Right renal pelvis (tissue), 4 donors: ENCODE measurements at places on chromosomes 7 and 10. TPM values are rescaled to one million over a fixed set of nuclear protein-coding genes. Genes with fewer than 3 reads are reported as not detected.
A peak's percentile ranks its signal among the peaks of the same experiment; 100 is the strongest.

AKR1C4 gene
- polyA plus RNA-seq: not detected

DNA sequence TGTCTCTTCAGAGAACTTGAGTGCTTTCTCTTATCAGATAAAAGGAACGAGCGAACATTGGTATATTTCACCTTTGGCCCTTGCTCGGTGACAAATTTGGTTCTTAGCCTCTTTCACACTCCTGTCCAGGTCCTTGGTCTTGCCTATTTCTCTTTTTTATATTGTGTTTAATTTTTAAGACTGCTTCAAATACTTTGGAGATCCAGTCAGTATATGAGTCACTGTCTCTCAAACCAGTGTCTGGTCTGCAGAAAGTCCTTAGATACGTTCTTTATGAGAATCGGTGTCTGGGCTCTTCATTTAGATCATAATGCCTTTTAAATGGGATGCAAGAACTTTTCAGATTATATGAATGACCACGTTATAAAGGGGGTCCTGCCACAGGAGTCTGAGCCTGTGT is 55.0 kb downstream of the PIK3AP1 start:
- no peak for DNase-seq

FAM25G gene
- not detected for polyA plus RNA-seq

- DNase-seq: no peak
Measured at GRCh38 chr10:131666091-131666490, 234.7 kb upstream of the PPP2R2D start.

ANKRD2 gene
- polyA plus RNA-seq: 0.39 TPM

FAM170B gene
- not detected for polyA plus RNA-seq

SMKR1 gene
- 3.5 TPM for polyA plus RNA-seq

- DNase-seq: no peak
Measured at GRCh38 chr7:39045231-39045630, 67.5 kb downstream of the POU6F2 start.

MRC1 gene
- 11.1 TPM for polyA plus RNA-seq

DNA sequence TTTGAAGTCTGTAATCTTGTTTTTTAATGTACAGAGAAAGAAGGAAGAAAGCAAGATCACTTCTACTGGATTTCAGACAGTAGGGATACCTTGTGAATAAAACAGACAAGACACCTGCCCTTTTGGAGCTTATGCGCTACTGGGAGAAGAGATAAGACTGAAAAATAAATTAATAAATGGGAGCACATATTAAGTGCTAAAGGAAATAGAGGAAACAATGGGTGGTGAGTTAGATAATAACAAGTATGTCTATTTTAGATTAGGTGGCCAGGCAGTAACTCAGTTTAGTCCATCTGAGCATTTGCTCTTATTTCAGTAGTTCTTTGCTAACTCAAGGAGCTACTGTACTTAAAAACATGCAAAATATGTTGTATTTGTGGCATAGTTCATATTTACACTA is 15.9 kb downstream of the MIOS start:
- DNase-seq: no peak

- DNase-seq: no peak
Measured at GRCh38 chr10:74909670-74910069, 83.3 kb downstream of the KAT6B start.

TMEM213 gene
- polyA plus RNA-seq: 49.6 TPM

ANK3 gene
- 141 TPM for polyA plus RNA-seq

CDH23 gene
- polyA plus RNA-seq: 1.3 TPM

GRCh38 chr7:88217675-88218428 is 2.0 kb downstream of the SRI start:
- no peak for DNase-seq

GRCh38 chr7:10205696-10206095 is 768.0 kb upstream of the PHF14 start:
- no peak for DNase-seq

DNA sequence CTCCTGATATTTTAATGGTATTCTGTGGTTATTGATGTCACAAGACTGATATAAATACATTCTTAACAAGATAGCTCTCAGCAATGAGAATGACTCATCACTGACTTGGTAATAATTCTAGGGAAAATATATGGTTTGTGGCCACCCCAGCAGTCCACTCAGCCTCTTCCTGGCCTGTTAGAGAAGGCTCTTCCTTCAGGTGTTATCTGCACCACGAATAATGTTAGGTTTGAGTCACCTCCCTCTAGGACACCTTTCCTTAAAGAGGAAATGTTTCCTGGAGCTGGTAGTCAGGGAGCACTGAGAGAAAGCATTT is 163.3 kb downstream of the SVIL start:
- DNase-seq: no peak

GRCh38 chr7:220151-220841 is 27.9 kb downstream of the FAM20C start:
- peak; percentile 33 for DNase-seq

DNA sequence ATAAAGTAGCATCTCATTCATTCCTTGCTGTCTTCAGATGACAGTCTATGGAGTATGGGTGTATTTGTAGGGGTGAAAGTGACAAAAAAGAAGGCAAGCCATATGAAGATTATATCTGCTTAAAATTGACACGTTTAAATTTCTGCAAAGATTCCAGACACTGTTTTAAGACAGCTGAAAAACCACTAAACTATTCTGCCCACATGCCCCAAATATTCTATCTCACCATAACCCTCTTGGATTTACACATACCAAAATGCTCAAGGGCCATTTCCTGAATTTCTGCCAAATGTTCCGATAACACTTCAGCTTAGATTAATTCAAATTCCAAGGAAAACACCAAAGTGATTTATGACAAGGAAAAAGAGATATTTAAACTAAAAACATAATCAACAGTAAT is 99.9 kb upstream of the IL6 start:
- DNase-seq: no peak

EBLN1 gene
- not detected for polyA plus RNA-seq

CLIP2 gene
- 24.8 TPM for polyA plus RNA-seq

GRCh38 chr10:74910241-74910975 is 84.0 kb downstream of the KAT6B start:
- DNase-seq: no peak

GRCh38 chr10:115214829-115215228 is 121.7 kb downstream of the ATRNL1 start:
- DNase-seq: no peak

SOSTDC1 gene
- polyA plus RNA-seq: 60.4 TPM

DNA sequence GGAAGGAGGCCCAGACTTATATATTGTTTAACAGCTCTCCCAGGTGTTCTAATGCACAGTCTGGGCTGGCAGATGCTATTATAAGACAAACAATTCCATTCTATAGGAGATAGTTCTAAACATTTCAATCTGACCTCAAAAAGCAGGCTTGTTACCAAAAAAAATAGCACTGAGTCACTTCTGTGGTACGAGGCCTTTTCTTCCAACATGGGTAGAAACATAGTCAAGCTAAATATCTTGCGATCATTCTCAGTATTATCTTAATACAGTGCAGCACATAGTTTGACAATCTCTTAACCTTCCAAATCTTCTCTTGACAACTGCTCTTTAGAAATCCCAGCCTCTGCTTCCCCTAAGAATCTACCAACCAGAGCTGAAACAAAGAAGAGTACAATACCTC is 46.6 kb upstream of the MKX start:
- no peak for DNase-seq

DMBT1 gene
- 0.04 TPM for polyA plus RNA-seq

GRCh38 chr7:118792682-118793081 is 568.2 kb downstream of the ANKRD7 start:
- DNase-seq: no peak

- DNase-seq: no peak
Measured at GRCh38 chr7:66886152-66886551, 34.9 kb upstream of the TMEM248 start.

DNA sequence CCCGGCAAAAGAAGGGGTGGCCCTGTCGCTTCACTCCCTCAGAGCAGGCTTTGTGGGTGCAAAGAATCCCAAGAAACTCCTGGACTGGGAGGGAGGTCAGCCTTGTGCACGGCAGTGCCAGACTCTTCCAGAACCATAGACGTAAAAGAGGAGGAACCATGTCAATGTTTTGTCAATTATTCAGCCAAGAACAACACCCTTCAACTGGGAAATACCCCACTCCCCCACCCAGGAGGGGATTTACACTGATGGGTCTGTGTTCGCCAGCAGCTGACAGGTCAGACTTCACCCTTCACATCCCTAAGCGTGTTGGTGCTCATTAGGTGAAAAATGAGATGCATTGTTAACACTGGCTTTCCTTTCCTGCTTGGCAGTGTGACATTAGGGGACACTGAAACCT is 116.8 kb upstream of the BMPER start:
- no peak for DNase-seq

LEP gene
- 0.12 TPM for polyA plus RNA-seq

GRCh38 chr7:137591421-137591837 is 247.9 kb upstream of the PTN start:
- no peak for DNase-seq

DNA sequence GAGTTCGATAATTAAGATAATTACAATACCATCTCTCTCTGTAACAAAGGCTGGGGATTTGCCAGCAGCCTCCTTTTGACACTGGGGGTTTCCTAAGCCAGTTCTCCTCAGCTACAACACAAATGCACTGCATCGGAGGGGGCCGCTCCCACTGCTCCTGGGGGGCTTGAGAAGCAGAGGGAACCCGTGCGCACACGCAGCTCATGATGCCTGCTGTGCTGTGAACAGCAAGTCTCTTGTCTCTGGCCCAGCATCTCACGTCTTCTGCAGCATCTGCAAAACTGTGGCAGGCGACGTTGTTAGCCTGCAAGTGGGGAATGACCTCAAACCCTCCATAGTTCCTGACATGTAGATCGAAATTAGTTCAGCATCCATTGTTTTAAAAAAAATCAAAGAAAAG is 5.5 kb downstream of the VIPR2 start:
- no peak for DNase-seq

DNA sequence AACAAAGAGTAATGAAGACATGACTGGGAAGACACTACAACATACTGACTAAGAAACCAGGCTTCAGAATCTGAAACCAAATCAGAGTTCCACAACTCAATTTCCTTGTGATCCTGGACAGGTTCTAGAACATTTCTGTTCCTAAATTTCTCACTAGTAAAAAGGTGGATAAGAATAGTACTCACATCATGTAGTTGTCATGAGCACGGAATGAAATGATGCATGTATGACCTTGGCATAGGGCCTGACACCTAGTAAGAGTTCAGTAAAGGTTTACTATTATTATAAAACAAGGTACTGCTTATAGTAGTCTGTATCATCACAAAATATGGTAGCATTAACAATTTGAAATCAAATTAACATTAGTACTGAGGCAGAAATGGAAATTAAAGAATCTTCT is 19.9 kb downstream of the DOCK4 start:
- DNase-seq: no peak

GRCh38 chr10:77711683-77712049 is 74.1 kb upstream of the KCNMA1 start:
- no peak for DNase-seq

FAM237B gene
- polyA plus RNA-seq: 0.30 TPM

DNA sequence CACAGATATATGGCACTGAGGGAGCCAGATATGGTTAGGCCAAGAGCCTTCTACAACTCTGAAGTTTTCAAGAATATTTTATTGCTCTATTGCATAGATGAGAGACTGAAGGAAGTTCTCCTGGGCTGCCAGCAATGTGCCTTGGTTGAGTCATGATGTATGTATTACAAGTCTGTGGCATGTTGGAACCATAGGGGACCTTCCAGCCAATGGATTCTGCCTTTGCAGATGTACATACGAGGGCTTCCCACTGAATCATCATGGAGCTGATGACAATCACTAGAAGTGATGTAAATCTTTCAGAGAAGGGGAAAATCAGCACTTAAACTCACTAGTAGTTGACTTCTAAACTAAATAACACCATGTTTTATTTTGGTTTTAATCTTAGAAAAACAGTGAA is 419.5 kb downstream of the PHTF2 start:
- DNase-seq: no peak

DNA sequence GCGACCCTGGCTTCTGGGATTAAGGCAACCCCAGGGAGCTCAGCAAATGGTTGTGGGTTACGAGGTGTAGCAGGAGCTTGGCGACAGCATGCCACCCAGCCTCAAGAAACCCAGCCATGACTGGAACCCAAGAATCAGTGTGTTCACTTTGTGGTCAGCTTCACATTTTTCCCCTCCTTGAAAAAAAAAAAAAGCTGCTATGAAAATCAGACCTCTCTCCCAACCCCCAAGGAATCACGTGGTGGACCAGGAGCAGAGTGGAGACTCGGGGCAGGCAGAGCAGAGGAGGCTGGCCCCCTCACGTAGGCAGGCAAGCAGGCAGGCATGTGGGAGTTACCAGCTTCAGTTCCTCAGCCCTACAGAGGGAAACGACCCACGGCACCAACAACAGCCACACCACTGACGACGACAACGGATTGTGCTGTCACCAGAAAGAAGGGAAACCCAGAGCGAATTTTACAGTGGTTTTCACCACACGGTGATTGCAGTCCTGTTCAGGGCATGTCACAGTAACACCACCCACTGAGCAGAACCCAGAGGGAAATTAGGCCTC is 203.4 kb downstream of the SLC25A13 start:
- no peak for DNase-seq

GRCh38 chr7:98387544-98388226 is 13.2 kb downstream of the BAIAP2L1 start:
- no peak for DNase-seq

DNA sequence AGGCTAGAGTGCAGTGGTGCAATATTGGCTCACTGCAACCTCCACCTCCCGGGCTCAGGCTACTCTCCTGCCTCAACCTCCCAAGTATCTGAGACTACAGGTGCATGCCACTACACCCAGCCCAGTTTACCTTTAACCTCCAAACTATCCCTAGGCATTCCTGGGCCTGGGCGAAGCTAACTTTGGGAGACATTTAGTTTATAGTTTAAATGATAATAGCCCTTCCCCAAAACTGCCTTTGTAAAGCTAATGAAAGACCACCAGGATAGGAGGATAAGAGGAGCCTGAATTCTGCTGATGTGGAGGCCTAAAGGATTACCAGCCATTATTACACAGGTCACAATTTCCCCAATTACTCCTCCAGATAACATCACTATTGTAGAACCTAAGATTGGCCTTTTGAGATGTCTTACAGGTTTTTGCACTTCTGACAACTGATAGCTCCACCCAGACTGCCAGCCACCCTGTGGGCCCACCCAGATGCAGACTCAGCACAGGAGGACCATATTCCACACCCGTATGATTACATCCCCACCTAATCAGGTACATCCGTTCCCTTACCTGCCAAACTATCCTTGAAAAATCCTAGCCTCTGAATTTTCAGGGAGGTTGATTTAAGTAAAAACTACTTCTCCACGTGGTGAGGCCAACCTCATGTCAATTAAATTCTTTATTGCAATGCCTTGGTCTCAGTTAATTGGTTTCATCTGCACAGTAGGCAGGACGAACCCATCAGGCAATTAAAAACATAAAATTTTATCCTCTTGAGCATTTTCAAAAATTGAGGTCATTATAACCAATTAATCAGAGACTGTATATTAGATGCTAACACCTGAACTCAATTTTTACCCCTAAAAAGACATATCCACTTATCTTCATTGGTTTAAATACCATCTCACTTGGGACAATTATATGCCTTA is 62.3 kb upstream of the TMEM254 start:
- DNase-seq: no peak

PHYHIPL gene
- polyA plus RNA-seq: 19.1 TPM

TFEC gene
- 26.3 TPM for polyA plus RNA-seq

DNA sequence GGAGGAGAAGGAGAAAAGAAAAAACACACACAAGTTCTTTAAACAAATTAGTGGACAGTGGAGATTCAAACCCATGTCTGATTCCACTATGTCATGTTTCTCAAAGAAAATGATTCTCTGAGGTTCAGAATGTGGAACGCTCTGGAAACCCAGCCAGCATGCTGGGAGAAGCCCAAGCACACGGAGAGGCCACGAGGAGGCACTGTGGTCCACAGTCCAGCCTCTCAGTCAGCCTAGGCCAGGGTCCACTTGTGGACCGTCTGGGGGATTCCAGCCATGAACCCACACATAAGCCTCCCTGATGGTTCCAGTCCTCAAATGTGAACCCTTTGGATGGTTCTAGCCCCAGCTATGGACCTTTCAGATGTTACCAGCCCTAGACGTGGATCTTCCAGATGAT is 73.4 kb downstream of the CAV1 start:
- no peak for DNase-seq
